ENCODE measurements at places on chromosomes 1 and 21.

- DNase-seq: no peak
These were observed 590 bp upstream of the TACSTD2 start for GRCh38 chr1:58577654-58578030.

DNA sequence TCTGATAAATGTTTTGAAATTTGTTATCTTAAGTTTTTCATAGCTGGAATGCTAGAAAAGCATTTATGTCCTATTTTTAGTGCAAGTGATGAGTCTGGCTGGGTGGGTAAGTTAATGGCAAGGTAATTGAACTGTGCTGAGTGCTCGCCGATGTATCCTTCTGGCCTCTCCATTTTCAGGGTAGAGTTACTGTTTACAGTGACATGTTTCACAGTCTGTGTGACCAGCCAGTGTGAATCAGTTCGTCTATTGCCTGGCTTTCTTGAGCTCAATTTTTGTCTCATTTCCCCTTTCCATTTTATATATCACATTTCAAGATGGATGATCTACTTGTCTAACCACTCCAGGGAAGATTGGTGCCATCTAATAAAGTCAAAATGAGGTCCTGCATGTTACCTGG, 44.1 kb downstream of the ITSN1 start:
- DNase-seq: no peak

GRCh38 chr1:166933633-166934032, 41.7 kb downstream of the ILDR2 start:
- no peak for DNase-seq

- no peak for DNase-seq
These were observed 51.5 kb downstream of the RPL5 start for GRCh38 chr1:92883297-92883696.

- DNase-seq: no peak
These were observed 13.2 kb downstream of the MYBPH start for GRCh38 chr1:203162403-203162802.

DNA sequence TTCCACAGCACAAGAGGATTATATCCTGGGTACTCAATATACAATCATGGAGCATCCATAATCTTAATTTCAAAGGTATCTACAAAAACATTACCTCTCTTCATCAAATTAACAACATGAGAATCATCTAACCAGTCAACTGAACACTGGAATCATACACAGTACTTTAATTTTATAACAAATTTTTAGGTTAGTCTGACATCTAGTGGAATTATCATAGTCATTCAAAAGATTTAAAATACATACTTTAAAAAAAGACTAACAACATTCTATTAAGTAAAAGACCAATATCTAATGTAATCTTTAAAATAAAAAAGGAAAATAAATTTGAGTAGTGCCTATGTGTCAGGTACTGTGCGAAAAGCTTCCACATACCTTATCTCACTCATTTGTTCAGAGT, 16.8 kb upstream of the SH3GLB1 start:
- DNase-seq: no peak

DNA sequence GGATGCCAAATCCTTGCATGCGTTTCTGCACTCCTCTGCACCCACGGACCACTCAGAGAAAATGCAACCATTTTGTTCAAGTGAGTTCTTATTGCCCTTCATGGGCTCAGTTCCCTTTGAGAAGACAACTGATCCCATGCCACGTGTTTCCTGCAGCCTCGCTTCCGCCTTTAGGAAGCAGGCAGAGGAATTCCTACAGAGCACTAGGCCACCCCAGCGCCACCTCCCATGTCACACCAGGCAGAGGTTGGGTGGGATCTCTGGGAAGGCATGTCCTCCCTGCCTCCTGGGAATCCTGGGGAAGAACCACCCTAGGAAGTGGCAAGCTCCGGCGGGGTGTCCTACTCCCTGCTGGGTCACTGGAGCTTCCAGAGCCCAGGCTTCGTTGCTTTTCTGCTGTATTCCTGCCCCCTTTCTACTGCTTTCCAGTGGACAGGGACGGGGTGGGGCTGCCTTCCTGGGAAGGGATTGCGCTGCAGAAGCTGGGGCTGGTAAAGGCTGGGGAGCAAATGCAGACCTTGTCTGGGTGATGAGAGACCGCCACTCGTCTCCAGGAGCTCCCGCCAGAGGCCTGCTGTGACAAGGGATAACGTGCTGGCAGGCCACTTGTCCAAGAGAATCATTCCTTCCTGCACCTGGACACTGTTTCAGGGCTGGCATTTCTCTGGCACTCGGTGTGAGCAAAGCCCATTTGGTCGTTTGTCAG, 478.2 kb upstream of the VAMP3 start:
- no peak for DNase-seq

- no peak for DNase-seq
These were observed 102.8 kb upstream of the GALNT2 start for GRCh38 chr1:229964281-229964680.

- no peak for DNase-seq
These were observed 105.3 kb downstream of the PGBD5 start for GRCh38 chr1:230320804-230321203.

- DNase-seq: no peak
These were observed 41.4 kb downstream of the ACOT7 start for GRCh38 chr1:6352138-6352563.

GRCh38 chr1:94142022-94142421, 21.1 kb upstream of the ABCA4 start:
- no peak for DNase-seq

DNA sequence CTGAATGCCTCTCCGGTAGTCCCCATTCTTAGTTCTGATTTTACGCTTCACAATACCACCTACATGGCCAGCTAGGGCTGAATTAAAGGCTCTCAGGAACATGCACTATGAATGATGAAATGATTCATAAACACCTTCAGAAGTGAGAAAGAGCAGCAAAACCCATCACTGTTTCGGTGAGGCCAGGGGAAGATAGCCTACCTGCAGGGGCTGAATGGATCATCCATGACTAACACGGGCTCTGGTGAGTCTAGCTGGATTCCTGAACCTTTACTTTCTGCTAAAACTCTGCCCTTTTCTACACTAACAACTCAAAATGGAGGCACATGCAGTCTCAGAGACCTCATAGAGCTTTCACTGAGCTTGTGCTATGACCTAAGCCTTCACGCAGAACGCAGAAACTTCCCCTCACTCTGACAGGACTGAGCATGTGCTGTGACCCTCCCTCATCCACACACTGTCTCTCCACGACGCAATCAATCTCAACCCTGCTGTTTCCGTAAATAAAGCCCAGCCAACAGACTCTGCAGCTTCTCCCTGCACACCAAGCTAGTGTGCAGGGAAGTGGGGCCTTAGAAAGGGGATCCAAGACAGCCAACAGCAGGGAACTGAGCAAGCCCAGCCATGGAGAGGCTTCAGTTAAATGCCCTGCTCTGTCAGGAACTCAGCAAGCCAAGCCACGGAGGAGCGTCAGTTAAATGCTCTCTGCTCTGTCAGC, 207.8 kb downstream of the SLC45A1 start:
- peak; percentile 77 for DNase-seq

GRCh38 chr1:77768006-77768405, 8.4 kb upstream of the USP33 start:
- no peak for DNase-seq

GRCh38 chr1:237613984-237614383, 276.7 kb downstream of the ZP4 start:
- no peak for DNase-seq

- DNase-seq: no peak
These were observed 90.5 kb downstream of the GDAP2 start for GRCh38 chr1:117838911-117839310.

GRCh38 chr21:42107881-42108553, 36.9 kb downstream of the UMODL1 start:
- peak; percentile 73 for DNase-seq

- DNase-seq: no peak
These were observed 7.2 kb downstream of the KCNN3 start for GRCh38 chr1:154862907-154863306.

GRCh38 chr1:225447650-225448089, 19.8 kb upstream of the LBR start:
- no peak for DNase-seq

- no peak for DNase-seq
These were observed 13.2 kb downstream of the DIPK1A start for GRCh38 chr1:92948071-92948470.

- no peak for DNase-seq
These were observed 38.7 kb downstream of the RRAGC start for GRCh38 chr1:38820860-38821259.

DNA sequence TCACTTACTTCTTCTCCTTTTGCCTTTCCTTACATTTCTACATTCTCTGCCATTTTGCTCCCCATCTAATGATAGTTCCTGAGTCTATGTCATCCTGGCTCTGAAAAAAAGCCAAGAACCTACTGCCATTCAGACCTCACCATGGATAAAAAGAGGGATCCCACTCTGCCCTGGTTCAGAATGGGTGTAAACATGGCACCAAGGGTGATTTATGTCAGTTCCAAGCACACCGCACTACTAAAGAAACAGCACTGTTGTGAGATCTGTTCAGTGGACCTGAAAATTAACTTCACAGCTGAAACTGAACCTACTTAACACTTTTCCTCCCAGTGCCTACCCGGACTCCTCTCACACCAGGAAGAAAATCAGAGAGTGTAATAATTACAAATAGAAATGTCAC, 72.3 kb upstream of the NTPCR start:
- no peak for DNase-seq

- no peak for DNase-seq
These were observed 18.0 kb downstream of the ADORA1 start for GRCh38 chr1:203145321-203146041.

DNA sequence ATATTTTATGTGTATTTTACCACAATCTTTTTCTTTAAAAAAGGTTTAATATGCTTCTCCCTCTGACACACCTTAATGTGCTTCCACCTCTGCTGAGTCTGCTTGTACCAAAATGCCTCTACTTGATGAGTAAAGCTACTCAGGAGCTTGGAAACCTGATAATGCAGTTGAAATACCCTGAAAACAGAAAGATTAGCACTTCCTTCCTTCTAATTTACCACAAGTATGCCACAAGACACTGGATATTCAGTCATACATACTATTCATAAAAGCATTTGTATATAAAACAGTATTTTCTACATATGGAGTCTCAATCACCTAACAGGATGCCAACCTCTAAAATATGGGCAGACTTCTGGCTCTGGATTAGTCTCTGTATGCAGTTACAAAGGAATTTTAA, 55.0 kb downstream of the SLC35D1 start:
- DNase-seq: no peak

- no peak for DNase-seq
These were observed 658.5 kb downstream of the AJAP1 start for GRCh38 chr1:5312862-5313261.

DNA sequence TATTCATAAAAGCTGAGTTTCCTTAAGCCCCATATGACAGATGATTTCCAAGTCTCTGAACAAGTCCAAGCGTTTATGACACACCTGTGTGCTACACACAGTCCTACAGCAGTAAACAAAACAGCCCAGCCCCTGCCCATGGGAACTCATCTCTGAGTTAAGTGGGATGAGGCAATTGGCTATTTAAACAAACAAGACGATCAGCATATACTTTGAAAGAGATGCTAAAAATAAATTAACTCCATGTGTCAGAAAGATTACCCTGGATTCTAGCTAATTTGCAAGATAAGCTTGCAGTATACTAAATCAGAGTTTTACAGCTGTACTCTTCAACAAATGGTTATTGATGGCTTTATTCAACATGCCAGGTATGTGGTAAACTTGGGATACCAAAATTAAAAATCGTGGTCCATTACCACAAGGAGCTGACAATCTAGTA, 7.0 kb downstream of the PSMG1 start:
- no peak for DNase-seq

DNA sequence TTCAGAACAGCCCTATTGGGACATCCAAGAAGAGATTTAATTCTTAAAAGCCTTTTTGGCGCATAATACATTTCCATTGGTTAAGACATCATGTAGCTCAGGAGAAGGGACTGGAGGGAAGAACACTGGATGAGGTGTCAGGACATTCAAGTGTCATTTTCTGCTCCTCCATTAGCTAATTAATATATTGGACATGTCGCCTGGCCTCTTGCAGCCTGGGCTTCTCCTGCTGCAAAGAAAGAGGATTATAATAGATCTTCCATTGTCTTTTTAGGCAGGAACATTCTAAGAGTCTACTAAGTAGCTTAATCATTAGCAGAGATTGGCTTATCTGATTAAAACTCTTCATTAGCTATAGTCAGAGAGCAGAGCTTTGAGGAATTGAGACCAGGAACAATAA, 151.7 kb upstream of the COA6 start:
- no peak for DNase-seq

DNA sequence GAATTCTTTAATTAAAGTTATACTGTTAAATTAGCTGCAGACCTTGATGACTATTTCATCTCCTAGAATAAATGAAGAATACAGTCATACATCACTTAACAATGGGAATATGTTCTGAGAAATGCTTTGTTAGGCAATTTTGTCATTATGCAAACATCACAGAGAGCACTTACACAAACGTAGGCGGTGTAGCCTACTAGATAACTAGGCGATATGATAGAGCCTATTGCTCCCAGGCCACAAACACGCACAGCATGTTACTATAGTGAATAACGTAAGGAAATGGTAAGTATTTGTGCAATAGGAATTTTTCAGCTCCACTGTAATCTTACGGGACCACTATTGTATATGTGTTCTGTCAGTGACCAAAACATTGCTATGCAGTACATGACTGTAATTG, 37.6 kb upstream of the DESI2 start:
- no peak for DNase-seq

- no peak for DNase-seq
These were observed 966 bp downstream of the TFB2M start for GRCh38 chr1:246564839-246565750.

GRCh38 chr1:229420224-229420623, 13.7 kb downstream of the ACTA1 start:
- no peak for DNase-seq

GRCh38 chr1:165344198-165344597, 12.3 kb downstream of the LMX1A start:
- DNase-seq: no peak

DNA sequence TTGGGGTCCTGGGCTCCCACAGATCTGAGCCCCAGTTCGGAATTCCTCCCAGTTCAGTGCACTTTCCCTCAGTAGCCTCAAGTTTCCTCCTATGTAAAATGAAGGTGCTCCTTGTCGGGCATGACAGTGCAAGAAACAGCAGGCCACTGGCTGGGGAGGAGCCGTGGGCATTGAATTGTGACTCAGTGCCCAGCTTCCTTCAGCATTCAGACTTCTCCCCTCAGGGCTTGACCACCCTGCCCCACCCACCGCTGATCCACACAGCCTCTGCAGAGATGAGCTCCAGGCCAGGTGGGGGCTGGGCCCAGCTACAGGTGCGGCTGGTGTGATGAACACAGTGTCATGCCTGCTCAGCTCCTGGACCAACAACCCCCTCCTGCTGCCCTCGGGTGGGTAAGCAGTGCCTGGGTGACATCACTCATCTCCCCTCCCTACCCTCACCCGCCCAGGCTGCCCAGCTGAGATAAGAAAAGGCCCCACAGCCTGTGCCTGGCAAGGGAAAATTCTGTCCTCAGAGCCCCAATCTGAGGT, 4.9 kb downstream of the MOB3C start:
- DNase-seq: no peak
